ENCODE measurements at places on chromosomes 1 and 21.

- no peak for DNase-seq
Observed at GRCh38 chr1:35324486-35324885, 56.0 kb downstream of the ZMYM4 start.

DNA sequence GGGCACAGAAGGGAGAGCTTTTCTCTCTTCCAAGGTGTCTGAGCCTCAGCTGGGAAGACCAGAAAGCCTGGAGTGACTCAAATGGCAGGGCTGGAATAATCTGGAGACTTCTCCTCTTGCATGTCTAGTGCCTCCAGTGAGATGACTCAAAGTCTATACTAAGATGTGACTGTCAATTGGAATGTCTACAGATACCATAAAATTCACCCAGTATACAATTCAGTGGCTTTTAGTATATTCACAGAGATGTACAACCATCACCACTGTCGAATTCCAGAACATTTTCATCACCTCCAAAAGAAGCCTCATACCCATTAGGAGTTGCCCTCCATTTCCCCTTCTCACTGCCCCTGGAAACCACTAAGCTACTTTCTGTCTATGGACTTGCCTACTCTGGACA is 47.9 kb upstream of the CNN3 start:
- DNase-seq, result no peak

DNA sequence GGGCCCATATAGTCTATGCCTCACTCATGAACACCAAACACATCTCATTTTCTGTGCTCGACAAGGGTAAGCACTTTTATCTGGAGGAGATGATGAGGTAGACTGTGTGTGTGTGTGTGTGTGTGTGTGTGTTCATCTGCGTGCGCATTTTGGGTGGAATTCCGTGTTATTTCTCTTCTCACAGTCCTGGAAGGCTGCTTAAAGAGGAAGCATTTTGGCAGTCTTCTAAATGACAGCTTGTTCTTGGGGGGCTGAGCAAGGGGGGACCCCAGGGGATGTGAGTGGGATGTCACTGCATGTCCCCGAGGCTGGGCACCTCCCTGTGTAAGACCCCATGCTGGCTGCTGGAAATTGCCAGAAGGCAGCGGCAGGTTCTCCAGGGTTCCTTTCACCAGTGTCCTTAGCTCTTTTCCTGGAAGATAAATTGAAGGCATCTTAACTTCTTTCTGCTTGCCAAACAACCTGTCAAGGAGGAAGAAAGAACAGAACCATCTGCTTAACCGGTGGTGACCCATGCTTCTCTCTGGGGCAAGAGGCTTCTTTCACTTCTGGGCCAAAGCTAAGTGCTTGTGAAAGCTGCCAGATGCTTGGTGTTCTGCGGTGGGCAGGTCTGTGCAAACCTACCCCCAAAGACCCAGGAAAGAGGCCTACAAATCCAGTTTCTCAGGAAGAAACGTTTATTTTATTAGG is 9.9 kb upstream of the RD3 start:
- DNase-seq, result no peak

- no peak for DNase-seq
Observed at GRCh38 chr21:37530901-37531351, 164.4 kb downstream of the DYRK1A start.

- DNase-seq, result no peak
Observed at GRCh38 chr1:178376008-178376407, 120.8 kb downstream of the CLEC20A start.

DNA sequence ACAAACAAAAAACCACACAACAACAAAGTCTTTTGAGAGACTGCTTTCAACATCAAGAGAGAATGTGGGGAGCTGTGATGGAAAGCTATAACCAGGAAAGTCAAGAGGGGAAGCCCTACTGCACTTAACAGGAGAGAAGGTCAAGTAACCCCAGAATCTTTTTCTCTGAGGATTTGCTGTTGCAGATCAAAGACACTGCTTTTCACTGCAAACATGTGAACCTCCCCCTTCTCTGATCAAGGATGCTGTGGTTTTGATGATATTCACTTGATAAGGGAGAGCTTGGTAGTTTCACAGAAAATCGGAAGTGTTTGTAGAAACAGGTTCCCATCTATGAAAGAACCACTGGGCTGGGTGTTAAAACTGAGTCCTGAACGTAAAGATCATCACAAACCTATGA is 4.8 kb downstream of the ETV3 start:
- no peak for DNase-seq
